Stimulated activated CD4-positive, alpha-beta T cell treated with anti-CD3 and anti-CD28 coated beads, Interleukin-4, amount 100 ng/mL, for 4 hours (primary cell): ENCODE measurements at places on chromosomes 4 and X.

DNA sequence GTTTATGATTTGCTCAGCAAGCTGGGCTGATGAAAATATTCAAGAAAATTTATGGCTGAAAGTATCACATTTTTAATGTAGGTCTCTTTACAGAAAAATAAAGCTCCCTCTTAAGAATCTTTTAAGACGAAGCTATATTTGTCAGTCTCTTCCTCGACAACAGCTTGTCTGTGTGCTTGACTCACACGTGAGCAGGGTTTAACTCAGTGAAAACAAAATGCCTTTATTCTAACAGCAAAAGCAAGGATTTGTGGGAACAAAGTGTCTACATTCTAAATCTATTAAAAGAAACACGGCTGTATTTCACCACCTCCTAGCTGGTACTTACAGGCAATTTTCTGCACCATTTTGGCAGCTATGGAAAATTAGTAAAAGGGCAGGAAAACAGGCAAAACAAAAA, 75.5 kb downstream of the NYX start:
- DNase-seq: no peak

DNA sequence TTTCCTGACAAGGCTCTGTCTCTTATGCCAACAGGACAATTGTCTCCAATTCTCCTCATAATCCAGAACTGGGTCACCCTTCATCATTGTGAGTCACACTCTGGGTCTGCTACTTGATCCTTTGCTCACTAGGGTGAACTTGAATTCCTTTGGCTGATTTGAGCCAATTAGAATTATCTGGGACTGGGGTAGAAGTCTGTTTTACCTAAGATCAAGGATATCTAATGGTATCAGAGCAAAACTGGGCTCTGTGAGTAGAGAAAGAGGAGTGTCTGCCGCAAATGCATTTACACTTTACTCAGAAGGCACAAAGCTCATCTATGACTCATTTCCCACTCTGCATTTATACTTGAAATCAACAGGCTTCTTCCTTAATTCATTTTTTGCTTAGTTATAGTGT, 72.6 kb downstream of the PITX2 start:
- DNase-seq: no peak

DNA sequence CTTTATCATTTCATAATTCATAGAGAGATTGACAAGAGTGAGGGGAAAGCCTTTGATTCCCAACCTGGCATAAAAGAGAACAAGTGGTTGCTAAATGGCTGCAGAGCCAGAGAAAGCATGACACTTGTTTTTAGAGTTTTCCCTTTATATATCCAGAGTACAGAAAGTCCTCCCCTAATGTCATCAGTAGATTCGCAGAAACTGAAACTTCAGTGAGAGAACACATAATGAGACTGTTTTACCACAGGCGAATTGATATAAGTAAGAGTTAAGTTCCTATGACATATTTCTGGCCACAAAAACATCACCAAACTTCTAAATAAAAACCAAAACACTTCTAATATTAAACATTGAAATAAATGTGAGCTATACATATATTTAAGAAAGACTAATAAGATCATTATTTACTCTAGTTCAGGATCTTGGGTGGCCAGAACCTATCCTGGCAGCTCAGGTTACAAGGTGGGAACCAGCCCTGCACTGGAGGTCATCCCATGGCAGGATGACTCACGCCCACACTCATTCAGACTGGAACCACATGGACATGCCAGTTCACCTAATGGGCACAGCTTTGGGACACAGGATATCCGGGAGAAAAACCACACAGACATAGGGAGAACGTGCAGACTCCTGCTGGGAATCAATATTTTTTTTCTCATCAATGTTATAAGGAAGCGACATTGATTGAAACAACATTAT, 35.5 kb downstream of the NWD2 start:
- DNase-seq: no peak

- DNase-seq: no peak
Measured at GRCh38 chr4:175277816-175278215, 359.7 kb downstream of the ADAM29 start.

- DNase-seq: no peak
Measured at GRCh38 chr4:124191329-124191728, 521.2 kb downstream of the ANKRD50 start.

DNA sequence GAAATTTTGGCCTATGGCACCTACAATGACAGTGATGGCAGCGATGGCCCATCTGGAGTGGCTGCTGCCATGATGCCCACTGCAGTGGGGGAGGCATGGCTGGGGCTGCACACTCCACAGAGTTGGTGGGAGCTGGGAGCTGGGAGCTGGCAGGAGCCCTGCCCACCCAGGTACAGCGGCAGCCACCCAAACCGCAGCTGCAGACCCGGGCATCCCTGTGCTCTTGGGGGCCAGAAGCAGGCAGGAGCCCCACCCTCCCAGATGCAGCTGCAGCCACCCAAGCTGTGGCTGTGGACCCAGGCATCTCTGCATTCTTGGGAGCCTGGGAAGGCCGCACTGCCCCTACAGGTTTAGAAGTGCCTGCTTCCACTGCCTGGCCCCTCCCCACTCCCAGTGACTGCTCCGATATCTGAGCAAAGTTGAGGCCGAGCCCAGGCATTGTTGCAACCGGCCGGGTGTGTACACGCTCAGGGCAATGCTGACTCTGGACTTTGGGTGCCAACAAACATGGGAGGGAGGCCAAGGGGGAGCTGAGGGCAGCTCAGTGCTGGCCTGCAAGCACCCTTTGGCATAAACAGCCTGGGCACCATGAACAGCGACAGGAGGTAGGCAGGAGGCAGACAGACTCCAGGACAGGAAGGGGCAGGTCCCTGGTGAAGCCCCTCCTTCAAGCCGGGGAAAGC, 82.8 kb downstream of the PPP4R3C start:
- DNase-seq: no peak

DNA sequence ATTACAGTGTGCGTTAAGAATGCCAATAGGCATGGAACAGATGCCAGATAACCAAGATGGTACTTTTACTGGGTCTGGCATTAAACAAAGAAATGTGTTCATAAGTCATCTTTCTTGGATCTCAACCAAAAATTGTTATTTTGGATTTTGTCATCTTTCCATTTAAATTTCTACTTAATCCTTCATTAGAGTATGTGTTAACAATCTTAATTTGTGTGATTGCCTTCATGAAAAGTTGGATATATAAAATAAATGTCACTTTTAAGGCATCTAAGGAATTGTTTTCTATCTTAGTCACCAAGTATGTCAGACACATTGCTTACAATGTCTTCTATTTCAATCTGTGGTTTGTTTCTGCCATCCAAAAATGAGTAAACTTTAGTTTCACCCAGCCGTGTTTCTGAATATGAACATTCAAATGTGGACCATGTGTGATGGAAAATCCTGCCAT, 87.5 kb downstream of the PALLD start:
- DNase-seq: no peak
